ENCODE measurements at places on chromosomes 12 and 14.

DNA sequence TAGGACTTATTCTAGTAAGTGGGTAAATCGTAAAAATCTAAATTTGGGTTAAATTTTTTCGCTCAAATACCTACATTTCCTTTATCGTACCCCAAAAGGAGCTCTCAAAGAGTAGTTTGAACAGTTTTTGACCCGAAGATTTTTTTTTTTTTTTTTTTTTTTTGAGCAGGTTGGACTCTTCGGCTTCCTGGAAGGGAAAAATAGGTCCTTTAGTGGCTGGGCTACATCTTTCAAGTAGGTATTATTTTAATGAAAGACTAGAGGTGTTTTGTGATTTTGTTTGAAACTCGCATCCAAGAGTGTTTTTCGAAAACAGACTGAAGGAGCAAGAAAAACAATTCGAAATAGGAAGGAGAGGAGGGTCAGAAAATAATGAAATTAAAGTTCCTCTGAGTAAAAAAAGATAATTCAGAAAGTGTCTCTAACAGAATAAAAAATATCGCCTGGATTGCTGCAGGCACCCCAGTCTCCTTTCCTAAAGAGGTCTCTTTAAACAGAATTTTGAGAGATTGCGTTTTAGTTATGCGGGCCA is 6.0 kb downstream of the CDKN1B start:
- DNase-seq, result no peak

DNA sequence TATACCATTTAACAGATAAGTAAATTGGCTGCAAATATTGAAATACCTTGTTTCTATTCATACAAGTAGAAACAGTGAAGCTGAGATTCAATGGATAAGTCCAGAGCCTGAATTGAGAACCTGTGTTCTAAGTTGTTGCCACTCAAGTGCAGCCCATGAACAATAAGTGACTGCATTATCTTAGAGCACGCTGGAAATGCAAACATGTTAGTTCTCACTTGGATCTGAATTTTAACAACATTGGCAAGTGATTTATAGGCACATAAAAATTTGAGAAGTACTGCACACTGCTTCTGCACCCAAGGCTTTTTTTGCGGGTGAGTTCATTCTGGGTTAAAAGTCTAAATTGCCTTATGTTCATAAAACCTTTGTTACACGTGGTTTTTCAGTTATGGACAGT is 484.3 kb downstream of the NAV3 start:
- no peak for DNase-seq

DNA sequence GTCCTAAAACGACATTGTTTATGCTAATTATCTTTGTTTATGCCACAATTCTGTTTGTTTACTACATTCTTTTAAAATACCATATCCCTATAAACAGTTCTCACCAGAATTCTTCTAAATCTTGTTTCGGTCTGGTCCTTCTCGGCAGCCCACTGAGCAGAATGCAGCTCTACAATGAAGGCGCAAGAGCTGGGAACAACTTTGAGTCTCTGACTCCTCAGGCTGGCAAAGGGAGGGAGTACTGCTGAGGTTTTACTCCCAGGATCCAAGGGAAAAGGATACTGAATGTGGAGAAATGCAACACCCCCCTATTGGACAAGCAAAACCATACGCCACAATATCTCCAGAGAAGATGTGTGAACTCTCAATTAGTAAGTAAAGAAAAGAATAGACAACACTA is 5.4 kb downstream of the SOX5 start:
- DNase-seq, result no peak

DNA sequence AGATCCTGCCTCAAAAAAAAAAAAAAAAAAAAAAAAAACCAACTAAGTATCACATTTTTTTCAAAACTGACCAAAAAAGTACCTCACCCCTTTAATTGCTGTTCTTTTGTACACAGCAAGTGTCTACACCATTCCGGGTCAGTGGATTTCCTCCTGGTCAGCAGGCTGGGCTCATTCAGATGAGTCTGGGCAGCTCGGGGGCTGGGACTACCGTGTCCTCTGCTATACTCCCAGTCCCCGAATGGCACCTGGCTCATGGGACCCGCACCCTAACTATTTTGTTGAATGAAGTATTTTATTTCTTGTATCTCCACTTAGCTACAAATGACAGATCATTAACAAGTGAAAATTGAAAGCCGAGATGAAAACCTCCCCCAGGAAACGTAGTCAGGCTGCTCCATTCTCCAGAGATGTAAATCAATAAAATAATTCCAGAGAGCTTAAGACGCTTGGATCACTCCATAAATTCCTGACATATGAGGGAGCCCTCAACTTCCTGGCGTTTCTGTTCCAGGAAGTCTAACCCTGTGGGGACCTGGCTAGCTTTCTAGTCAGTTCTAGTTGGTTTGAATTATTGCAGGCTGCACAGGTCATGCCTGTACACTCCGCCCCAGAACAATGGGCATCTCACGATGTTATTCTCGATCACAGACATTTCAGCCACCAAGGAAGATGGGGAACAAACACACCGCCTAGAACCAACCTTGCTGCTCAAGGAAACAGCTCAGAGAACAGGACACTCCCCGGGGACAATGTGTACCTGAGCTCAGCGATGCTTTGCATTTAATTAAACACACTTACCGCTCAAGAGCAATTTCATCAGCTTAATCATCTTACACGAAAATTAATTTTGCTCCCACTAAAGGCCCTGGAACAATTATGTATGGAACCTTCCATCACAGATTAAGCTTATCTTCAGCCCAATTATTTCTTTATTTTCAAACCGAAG is 76.3 kb downstream of the RIMBP2 start:
- DNase-seq, result no peak

- no peak for DNase-seq
Observed at GRCh38 chr12:96220902-96221301, 26.7 kb downstream of the ELK3 start.

GRCh38 chr12:53245286-53245685 is 13.3 kb upstream of the RARG start:
- DNase-seq, result no peak

DNA sequence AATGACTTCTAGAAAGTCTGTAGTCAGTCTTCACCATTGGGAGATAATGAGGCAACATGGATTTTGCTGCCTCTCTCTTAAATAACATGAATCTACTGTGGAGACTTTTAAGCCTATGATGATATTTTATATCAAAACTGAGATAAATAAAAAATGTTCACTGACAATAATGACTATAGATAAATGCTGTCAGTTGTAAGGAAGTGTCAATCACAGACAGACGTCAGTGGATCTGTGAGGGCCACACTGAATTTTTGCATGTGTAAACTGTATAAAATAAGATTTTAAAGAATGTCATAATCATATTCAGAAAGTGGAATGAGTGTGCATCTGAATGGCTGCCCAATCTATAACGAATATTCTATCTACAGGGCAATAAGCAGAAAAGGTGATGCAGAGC is 364.0 kb downstream of the NRXN3 start:
- no peak for DNase-seq

DNA sequence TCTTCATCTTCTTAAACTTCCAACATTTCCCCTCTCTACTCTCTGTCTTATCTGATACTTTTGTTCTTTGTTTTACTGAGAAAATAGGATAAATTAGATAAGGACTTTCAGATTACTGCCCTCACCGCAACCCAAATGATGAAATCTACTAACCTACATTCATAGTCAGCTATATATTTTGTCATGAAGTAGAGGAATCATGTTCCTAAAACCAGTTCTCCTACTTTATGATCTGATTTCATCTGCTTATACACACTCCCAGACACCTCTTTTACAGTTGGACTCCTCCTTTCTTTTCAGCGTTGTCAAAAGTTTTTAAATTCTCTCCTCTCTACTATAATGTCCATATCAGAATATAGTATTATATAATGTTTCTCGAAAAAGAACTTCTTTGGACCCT is 29.7 kb downstream of the MGAT4C start:
- no peak for DNase-seq

DNA sequence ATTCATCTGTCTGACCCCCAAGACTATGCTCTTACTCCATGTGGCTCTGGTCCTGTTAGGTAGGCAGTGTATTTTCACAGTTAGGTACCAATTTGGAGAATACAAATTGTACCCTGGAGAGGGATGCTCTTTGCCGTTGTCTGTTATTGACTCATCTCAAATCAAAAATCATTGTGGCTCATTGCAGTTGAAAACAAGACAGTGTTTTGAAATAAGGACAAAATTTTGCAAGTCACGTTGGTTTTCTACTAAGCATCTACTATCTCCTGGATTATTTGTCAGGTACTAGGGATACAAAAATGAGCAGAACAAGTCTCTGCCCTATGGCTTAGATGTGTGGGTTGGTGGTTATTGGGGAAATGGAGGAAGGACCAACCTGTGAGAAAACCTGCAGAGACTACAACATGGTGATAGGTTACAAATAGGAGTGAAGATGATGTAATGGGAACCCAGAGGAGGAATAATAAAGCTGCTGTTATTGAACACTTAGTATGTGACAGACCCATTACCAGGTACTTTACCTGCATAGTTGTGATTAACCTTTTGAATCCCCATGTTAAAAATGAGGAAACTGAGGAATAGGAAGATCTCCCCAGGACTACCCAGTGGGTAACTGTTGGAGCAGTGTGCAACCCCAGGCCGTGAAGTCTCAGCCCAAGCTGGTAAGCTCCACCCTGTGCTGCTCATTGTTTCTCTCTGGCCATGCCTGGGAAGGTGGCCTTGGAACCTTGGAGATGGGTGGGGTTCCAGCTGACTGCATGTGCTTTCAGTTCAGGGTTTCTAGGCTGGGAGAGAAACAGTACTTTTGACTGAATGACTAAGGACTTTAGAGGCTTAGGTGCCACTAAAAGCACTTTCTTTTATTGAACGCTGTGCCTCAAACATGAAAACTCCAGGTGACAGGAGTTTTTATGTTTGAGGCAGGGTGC is 72.9 kb upstream of the SRSF5 start:
- DNase-seq, result peak; percentile 18

DNA sequence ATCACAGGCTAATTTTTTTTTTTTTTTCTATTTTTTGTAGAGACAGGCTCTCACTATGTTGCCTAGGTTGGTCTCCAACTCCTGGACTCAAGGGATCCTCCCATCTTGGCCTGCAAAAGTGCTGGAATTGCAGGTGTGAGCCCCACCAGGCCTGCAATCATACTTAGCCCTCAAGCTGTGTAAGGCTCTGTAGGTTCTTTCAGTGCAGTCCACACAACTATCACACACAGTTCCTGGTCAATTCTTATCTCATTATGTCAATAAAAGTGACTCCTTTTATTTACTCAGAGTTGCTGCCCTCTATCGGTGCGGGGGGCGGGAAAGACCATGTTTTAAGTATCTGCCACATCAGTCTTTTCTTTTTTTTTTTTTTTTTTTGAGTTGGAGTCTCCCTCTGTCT is 29.0 kb downstream of the SLC2A3 start:
- no peak for DNase-seq

GRCh38 chr12:120012067-120012621 is 23.1 kb downstream of the BICDL1 start:
- DNase-seq, result no peak

DNA sequence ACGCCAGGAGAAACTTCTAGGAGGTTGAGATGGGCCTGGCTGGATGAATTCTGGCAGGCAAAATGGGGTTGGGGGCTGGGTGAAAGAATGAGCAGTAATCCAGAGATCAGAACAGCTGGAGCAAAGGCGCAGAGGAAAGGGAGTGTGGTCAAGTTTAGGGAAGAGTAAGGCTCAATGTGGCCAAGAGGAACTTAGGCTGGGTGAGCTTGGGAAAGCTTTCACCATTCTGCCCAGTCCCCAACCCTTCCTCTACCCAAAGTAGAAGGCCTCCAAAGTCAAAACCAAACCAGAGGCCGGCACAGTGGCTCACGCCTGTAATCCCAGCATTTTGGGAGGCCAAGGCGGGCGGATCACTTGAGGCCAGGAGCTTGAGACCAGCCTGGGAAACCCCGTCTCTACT is 10.2 kb upstream of the RABGGTA start:
- DNase-seq, result no peak

GRCh38 chr14:86193756-86194155 is 663.8 kb downstream of the FLRT2 start:
- no peak for DNase-seq

- DNase-seq, result no peak
Observed at GRCh38 chr12:104166465-104166864, 28.5 kb upstream of the NFYB start.

- no peak for DNase-seq
Observed at GRCh38 chr12:115230606-115231005, 546.6 kb upstream of the TBX3 start.

DNA sequence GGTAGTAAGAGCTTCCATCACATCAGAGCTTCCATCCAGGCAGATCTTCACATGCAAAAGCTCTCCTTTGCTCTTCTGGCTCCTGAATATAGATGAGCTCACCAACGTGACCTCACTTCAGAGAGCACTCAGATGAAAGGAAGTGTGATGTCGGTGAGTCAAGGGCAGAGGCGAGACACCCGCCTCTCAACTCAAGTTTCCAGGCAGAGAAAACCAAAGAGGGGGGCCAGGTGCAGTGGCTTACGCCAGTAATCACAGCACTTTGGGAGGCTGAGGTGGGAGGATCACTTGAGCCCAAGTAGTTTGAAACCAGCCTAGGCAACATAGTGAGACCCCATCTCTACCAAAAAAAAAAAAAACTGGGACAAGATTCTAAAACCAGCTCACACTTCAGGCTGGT is 126.9 kb downstream of the DUSP6 start:
- no peak for DNase-seq

DNA sequence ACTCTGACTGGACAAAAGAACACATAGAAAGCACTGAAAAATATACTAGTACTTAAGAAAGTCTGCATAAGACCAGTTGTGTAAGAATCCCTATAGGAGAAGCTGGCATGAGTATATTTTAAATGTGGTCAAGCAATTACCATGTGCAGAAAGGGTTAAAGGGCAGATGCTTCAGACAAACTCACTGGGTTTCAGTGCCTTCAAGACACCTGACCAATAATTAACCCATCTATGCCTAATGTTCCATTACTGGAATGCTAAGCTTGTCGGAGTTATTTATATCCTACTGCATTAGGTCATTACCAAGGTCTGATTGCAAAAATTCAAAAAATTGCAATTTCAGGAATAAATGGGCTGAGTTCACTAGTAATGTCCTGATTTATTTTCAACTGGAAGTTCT is 41.3 kb downstream of the HNRNPC start:
- no peak for DNase-seq

GRCh38 chr14:95835121-95835730 is 41.4 kb upstream of the TUNAR start:
- no peak for DNase-seq

- DNase-seq, result no peak
Observed at GRCh38 chr12:66829660-66830325, 150.9 kb upstream of the GRIP1 start.

GRCh38 chr12:27762757-27763156 is 17.3 kb upstream of the KLHL42 start:
- DNase-seq, result no peak

DNA sequence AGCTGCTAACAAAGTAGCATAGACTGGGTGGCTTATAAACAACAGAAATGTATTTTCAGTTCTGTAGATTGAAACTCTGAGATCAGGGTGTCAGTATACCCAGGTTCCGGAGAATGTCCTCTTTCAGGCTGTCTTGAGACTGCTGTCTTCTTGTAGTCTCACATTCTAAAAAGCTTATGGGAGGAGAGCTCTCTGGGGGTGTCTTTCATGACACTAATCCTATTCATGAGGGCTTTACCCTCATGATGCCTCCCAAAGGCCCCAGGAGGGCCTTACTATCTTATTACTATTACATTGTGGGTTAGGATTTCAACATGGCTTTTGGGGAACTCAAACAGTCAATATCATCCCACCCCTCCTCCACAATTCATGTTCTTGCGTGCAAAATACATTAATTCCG is 94.3 kb downstream of the AEBP2 start:
- DNase-seq, result no peak

GRCh38 chr12:130559806-130560205 is 156.3 kb downstream of the RIMBP2 start:
- no peak for DNase-seq
